Brain pericyte (primary cell): ENCODE measurements at places on chromosomes 13 and 19.

DNA sequence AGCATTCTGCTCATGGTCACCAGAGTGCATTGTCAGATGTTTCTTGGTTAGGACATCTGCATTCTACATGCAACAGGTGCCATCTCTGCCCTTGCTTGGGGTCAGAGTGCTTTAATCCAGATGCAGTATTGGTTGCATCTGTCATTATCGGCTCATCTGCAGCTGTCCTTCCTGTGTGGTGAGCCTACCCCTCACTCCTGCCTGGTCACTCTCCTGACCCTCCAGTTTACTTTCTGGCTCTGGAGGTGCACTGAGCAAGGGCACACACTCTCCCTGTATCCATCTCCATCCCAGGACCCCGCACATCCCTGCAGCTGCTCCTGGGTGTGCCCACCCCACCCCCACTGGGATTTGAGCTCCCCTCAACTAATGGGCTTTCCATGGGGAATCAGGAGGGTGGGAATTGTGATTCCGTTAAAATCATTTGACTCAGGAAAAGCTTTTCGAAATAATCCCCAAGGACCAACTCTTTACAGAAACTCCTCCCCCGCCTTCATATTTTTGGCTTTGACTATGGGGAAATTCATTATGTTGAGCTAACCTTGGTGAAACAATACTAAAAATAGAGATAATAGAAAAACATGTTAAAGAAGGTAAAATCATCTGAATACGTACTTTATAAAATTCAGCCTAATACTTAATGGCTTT is 70.2 kb downstream of the COL4A2 start:
- no peak for DNase-seq

DNA sequence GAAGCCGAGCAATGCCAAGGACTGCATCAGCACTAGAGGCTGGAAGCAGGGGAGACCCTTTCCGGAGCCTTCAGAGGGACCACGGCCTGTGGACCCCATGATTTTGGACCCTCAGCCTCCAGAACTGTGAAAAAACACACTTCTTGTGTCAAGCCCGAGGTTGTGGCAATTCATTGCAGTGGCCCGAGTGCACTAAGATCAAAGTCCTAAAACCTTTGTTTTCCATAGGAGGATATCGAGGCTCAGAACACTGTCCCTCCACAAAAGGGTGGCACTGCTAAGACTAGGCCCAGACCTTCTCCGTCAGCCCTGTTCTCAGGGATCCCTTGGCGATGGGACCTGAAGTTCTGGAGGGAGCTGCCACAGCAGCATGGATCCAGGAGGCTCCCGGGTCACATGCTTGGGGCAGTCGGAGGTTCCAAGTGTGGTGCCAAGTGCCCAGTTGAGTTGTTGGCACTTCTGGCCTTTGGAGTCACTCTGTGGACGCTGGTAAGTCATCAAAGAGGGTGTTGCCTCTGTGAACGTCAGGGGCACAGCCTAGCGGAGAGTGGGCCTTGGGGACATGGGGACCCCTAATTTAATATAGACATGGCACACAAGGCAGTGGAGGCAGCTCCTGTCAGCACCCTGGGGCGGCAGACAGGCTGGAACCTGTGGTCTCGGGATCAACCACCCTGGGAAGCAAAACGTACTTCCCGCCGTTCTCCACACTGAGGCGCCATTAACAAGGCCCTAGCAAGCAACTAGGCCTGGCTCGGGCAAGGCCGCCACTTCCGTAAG is 199.2 kb downstream of the COL4A1 start:
- DNase-seq, result no peak

- no peak for DNase-seq
Observed at GRCh38 chr13:37138169-37138568, 32.7 kb upstream of the CSNK1A1L start.

DNA sequence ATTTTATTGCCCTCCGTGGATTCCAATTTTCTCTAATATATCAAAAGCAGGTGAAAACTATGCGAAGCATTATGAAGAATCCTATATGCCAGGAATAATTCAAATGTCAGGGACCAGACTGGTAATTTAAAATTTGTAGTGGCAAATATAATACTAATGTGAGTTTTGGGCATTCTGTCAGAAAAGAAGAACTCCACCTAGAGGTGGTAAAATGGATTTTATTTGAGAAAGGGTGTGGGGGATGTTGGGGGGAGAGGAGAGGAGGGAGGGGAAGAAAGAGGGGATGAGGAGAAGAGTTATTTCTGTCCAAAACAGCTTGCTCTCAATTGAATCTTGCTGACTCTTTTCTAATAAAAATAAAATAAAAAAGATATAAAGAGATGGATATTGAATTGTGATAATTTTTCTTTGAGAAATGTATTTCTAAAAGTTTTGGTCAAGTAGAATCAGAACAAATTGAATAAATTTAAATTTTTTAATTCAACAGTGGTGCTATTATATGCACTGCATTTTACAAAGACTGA is 929.3 kb upstream of the SLITRK5 start:
- DNase-seq, result no peak

DNA sequence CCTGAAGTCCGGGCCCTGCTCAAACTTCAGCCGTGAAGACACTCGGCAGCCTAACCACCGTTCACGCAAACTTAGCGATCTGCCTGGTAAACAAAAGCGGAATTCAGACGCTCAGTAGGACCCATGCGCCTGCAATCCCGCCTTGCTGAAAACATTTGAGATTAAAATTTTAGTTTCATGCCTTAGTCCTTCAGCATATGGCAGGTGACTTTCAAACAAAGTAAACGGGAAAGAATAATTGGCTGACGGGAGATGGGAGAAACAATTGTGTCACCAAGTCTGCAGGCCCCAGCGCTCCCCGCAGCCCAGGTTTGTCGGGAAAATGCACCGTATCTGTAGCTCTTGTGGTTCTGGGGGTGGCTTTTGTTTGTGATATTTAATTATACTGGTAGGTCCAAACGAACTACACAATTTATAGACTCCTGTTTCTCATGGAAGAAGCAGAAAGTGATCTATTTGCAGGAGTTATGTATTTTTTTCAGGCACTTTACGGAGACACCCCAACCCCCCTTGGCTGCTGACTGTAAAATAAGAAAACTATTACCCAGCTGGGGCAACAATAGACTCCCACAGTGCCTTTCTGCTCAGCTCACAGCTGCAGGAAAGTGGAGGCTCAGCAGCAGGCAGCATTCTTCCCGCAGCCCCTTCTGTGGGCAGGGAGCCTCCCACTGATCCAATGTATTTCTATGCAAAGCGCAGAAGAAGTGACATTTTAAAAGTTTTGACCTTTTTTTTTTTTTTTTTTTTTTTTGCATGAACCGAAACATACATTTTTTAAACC is 94.8 kb downstream of the SOX1 start:
- no peak for DNase-seq

DNA sequence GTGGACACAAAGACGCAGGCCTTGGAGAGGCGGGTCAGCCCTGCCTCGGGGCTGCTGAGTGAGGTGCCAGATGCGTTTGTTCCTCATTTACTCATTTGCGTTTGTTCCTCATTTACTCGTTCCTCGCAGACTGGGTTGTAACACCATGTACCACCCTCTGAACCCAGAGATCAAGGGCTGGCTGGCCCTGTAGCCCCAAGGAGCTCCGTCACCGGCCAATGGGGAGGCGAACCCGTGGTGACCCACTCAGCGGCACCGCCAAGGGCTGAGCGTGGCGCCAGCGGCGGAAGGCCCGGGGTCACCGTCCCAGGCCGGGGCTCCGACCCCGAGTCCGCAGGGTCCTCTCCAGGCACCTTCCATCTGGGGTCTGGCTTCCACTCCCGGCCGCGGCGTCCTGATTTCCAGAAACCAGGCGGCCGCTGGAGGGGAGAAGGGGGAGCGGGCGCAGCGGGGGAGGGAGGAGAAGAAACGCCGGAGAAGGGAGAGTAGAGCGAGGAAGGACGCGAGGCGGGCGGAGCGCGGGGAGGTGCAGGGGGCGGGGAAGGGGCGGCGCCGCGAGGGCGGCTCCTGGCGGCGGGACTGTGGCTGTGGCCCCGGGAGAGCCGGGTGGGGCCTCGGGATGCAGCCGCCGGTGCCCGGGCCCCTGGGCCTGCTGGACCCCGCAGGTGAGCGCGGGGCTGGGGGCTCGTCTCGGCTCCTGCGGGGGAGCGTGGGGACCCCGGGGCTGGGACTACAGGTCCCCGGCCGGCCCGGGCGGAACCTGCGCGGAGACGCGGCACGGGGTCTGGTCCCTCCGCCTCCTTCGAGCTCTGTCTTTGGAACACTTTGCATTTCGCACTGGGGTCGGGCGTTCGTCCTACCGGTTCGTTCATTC is at the start of gene TMEM255B:
TSS of gene TMEM255B (plus strand) at position 576 of the 874 bp plus-strand sequence. CDS start at position 620, 44 bp downstream.
- no peak for DNase-seq

- DNase-seq, result no peak
Observed at GRCh38 chr19:17202249-17202648, 12.9 kb upstream of the USE1 start.

DNA sequence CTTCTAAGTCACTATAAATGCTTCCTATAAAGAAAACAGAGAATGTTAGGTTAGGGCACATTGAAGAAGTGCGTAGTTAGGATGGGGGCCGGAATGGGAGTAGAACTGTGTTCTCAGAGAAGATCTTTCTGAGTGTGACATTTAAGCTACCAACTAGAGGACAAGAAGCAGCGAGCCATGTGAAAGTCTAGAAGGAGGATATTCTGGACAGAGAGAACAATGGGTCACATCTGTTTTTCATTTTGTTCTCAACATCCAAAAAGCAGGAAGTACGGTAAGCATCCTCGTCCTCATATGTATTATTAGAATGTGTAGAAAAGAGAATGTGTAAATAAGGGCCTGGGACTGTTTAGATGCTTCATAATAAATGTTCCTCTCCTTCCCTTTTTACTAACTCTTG is 44.5 kb upstream of the PARP4 start:
- no peak for DNase-seq

DNA sequence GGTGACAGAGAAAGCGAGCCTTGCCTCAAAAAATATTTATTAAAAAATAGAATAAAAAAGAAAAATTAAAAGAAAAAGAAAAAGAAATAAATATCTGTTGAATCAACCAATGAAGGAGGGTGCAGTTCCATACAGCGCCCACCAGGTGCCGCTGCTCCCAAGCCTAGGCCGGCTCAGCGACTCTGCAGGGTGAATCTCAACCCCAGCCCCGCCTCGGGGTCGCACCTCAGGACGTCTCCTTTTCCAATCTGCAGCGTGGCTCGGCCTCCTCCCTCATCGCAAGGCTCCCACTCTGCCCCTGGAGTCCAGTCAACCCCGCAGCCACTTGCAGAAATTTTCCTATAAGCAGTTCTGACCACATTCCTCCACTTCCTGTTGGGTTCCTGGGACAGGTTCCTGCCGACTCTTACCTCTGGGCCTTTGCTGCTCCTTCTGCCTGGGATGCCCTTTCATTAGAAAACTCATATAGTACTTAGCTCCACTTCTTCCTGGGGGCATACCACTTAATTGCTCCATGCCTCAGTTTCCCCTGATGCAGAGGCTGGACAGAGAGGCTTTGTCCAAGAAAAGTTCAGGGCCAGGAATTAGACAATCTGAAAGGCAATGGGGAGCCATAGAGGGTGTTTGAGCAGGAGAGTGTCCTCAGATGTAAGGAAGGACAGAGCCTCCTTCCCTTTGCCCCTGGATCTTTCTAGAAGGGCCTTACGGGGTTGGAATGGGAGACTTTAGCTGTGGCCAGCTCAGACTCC is 24.3 kb downstream of the NFILZ start:
- no peak for DNase-seq

DNA sequence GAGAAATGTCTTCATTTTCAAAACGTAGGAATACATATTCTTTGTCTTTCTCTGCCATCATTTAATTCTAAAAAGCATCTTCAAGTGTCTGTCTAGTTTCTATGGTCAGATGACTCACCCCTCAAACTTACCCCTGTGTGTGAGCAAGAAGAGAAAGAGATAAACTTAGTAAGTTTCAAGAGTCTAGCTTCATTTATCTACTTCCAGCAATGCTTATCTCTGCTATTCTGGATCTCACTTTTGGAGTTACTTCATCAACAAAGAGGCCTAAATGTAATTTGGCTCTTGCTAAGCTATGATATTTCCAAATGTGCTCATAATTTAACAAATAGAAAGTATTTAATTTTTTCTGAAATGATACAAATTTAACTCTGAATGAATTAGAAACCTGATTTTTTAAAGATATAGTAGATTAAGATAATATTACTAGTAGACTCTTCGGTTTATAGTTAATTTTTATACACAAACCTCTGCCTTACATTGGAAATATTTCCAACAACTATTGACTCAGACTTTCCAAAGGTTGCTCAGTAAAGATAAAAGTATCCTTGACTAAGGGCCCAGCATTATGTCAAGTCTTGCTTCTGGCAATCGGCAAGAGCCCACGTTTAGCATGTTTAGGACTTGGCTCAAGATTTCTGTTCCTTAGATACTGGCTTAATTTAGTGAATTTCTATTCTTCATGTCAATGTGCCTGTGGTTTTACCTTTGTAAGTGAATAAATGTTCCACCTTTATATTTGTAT is 1511.0 kb upstream of the SLC10A2 start:
- DNase-seq, result no peak

DNA sequence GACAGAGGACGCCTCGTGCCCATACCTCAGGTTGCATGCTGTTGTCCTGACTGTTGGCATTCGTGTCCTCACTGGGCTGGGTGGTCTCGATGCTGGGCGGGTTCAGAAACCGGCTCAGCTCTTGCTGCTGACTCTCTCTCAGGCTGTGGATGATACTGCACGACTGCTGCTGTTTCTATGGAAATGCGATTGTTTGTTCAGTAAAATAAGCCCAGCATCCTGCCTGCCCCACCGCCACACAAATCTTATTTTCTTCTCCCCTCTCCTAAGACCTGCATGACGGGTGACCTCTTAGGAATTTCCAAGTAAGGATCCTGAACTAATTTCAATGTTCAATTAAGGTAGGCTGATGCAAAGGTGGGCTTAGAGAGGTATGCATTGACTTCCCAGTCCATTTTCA is 356.5 kb downstream of the NALCN start:
- DNase-seq, result no peak

GRCh38 chr19:3626473-3627350 is at the start of gene CACTIN:
CACTIN (minus strand) TSS chr19:3626790; CDS start chr19:3626762, 28 bp downstream.
- peak; percentile 88 for DNase-seq

DNA sequence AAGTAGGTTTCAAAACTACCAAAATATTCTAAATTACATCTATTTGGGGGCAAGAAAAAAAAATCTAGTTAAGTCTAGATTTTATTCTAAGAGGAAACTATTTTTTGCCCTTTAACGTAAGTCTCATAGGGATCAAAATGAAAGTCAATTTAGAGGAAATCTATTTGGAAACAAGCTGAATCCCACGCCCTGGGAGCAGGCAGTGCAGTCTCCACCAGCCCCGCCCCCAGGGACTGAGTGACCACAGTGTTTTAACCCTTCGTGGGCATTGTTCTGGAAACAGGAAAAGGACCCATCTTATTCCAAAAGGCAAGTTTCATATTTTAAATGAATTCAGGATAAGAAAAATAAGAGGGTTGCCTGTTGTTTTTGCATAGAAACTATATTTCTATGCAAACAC is 209.7 kb downstream of the SPRY2 start:
- DNase-seq, result no peak

DNA sequence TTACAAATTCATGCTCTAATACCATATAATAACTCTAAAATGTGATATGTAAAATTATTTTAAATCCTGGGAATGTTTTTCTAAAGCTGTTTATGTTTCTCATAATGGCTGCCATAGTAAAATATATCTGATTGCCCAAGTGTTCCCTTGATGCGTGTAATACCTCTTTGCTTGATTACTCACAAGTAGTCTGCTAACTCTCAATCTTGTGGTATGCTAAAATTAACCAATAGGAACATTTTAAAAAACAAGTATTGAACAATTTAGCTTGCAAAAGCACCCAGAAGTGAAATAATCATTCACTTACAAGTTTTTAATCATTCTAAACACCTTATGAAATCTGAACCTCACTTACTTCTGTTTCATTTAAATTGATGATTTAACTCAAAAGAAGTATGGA is 386.0 kb upstream of the ATXN8OS start:
- no peak for DNase-seq

- no peak for DNase-seq
Observed at GRCh38 chr13:95492044-95492801, 60.3 kb upstream of the CLDN10 start.

GRCh38 chr19:28307963-28308362 is 905.0 kb downstream of the UQCRFS1 start:
- DNase-seq, result no peak
